ENCODE measurements at places on chromosomes 1 and 21.

- DNase-seq: no peak
Measured at GRCh38 chr1:153818876-153819275, 43.7 kb downstream of the SLC27A3 start.

DNA sequence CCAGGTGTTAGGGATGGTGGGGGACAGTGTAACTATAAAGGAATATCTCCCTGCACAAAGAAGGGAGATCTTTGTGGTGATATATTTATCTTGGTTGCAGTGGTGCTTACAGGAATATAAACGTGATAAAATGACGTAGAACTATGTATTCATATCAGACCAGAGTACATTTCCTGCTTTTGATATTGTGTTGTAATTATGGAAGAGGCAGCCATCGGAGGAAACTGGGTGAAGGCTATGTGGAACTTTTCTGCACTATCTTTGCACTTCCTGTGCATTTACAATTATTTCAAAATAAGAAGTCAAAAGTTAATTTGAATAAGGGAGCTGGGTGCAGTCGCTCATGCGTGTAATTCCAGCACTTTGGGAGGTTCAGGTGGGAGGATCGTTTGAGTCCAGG lies 37.6 kb downstream of the NDUFS5 start:
- no peak for DNase-seq

DNA sequence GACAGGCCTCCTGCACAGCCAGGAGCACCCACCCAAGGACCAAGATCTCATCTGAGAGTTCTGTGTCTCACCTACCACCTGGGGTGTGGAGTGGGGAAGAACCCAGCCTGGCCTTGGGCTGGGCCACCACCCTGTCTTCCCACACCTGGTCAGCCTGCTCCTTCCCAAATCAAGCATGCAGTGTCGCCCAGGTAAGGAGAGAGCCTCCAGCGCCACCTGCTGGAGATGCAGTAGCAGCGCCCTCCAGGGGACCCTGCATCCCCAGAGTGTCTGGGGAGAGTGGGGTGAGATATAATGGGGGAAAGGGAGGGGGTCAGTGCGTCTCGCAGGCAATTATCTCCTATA lies 32.3 kb downstream of the KIAA2013 start:
- DNase-seq: peak; percentile 63

- no peak for DNase-seq
Measured at GRCh38 chr1:7645751-7646048, 125.4 kb upstream of the VAMP3 start.

All from NCI-H146 (cell line).